Fibroblast of the aortic adventitia (primary cell): ENCODE measurements at places on chromosomes 13 and 19. TPM values are rescaled to one million over a fixed set of nuclear protein-coding genes. Genes with fewer than 3 reads are reported as not detected.

CGB2 gene
- total RNA-seq, result not detected in 2 replicates

DNA sequence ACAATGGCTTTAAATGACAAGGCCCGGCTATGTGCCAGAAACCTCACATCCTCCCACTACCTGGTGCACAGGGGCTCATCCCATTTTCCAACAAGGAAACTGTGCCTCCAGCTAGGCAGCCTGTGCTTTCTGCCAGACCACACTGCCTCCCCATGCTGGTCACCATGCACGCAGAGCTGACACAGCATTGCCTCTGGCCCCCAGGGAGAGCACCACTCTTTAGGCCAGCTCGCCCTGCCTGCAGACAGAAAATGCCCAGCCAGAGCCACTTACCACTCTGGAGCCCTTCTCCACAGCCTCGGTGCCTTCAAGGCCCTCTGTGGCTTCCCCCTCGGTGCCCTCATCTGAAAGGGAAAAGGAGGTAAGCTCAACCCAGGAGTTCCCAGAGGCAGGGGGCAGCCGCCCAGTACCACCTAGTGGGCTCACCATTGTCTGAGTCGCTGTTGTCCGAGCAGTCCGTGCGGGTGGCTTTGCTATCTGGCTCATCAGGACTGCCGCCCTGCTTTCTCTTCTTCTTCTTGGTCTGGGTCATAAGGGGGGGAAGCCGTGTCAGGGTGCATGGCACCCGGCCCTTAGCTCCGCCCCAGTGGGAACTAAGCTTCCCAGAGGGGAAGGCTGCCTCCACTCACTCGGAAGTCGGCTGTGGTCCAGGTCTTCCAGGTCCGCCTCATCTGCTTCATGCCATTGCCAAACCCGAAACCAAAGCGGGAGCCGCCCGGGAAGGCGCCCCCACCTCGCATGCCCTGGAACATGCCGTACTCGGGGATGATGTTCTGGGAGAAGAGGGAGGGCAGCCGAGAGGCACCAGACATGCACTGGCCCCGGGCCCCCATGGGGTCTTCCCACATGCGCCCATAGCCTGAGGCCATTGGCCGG, 18.0 kb downstream of the AKAP8L start:
- no peak for DNase-seq

HRC gene
- total RNA-seq, result not detected in 2 replicates

GRCh38 chr13:24922387-24922744, 158.4 kb downstream of the RNF17 start:
- peak; percentile 14 for DNase-seq

ZNF175 gene
- 7.9 and 12.9 TPM in 2 replicates for total RNA-seq

- no peak for DNase-seq
Observed at GRCh38 chr13:90443268-90443667, 904.2 kb upstream of the MIR17HG start.

- peak; percentile 10 for DNase-seq
Observed at GRCh38 chr13:110506859-110507566, 54.5 kb downstream of the RAB20 start.

- DNase-seq, result peak; percentile 51
Observed at GRCh38 chr13:36788276-36788675, 30.7 kb upstream of the RFXAP start.
